ENCODE measurements at places on chromosomes 1 and 21. TPM values are rescaled to one million over a fixed set of nuclear protein-coding genes. Genes with fewer than 3 reads are reported as not detected.

DNA sequence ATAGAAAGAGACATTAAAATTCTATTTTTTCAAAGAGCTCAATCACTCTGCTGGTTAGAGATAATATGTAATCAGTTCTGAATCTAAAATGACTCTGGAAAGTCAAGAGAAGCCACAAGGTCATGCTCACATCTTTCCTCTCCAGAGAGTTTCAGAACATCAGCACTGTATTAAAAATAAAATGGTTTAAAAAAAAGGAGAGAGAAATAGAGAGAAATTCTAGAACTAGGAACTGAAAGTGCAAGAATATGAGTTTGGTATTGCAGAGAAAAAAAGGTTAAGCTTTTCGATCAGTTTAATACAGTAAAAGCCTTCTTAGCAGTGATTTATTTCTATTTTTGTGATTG, 44.0 kb upstream of the DIPK1A start:
- no peak for DNase-seq

DNA sequence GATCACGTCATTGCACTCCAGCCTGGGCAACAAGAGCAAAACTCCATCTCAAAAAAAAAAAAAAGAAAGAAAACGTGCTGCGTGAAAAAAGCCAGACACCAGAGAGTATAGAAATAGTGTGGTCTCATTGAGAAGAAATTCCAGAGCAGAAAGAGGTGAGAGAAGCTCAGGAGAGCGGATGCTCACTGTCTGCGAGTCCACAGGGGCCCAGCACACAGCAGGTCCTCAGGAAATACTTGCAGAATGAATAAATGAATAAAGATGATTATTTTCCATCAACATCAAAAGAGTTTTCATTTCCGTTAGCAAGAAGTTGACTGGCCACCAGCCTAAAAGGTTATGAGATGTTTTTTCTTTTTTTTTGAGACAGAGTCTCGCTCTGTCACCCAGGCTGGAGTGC, 14.4 kb downstream of the CASP9 start:
- DNase-seq: no peak

Gene DCST2
- 0.30 TPM for total RNA-seq

DNA sequence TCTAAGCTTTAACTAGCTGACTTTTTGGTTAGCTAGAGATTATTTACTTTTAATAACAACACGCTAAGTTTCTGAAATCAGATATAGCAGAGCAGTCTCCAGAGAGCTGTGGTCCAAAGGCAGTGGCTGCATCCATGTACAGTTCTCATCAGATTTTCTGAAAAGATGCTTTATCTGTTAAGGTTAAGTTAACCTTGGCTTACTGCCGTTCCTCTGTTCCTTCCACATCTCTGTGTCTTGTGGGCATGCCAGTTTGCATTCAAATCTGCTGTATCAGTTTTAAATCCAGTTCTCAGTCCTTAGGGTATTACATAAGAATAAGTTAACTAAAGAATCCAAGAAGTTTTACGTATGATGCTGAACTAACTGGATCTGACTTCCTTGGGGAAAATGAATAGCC, 46.8 kb downstream of the SPATA46 start:
- no peak for DNase-seq

- DNase-seq: no peak
These were observed 12.8 kb upstream of the RIPK4 start for GRCh38 chr21:41779659-41780058.

Gene OSCP1
- total RNA-seq: 2.3 TPM

- DNase-seq: no peak
These were observed 11.8 kb downstream of the NFYC start for GRCh38 chr1:40703316-40703715.

Gene XPR1
- 18.2 TPM for total RNA-seq

Gene CRB1
- 0.83 TPM for total RNA-seq

DNA sequence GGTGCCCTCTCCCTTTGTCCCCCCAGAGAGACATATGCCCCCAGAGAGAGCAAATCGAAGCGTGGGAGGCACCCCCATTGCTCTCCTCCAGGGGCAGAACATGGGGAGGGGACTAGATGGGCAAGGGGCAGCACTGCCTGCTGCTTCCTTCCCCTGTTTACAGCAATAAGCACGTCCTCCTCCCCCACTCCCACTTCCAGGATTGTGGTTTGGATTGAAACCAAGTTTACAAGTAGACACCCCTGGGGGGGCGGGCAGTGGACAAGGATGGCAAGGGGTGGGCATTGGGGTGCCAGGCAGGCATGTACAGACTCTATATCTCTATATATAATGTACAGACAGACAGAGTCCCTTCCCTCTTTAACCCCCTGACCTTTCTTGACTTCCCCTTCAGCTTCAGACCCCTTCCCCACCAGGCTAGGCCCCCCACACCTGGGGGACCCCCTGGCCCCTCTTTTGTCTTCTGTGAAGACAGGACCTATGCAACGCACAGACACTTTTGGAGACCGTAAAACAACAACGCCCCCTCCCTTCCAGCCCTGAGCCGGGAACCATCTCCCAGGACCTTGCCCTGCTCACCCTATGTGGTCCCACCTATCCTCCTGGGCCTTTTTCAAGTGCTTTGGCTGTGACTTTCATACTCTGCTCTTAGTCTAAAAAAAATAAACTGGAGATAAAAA, 8.4 kb downstream of the EFNA3 start:
- peak; percentile 4 for DNase-seq

DNA sequence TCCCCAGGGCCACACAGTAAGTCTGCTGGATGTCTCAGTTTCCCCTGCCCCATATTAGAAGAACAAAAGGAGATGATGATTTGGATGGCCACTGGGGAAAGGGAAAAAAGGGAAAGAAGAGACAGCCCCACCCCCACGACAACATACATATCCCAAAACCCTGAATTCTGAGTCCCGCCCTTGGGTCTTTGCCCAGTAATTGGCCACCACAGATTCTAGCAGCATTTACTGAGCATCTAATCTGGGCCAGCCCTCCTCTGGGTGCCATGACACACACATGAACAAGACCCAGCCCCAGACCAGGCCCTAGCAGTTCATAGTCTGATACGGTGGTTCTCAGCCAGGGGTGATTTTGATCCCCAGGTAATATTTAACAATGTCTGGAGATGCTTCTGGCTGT, 5.2 kb upstream of the TTC4 start:
- no peak for DNase-seq

DNA sequence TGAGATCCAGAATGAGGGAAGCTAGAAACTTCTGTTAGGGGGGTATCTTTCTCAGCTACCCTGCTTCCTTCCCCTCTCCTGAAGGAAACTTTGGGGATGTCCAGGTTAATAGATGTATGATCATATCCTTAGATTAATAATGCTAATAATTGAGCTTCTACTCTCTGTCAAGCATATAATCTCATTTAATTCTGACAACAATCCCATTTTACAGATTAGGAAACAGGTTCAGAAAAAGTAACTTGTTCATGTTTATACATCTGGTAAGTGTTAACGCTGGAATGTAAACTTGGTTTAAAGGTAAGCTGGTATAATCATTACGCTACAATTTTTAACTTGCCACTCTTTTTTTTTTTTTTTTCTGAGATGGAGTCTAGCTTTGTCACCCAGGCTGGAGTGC, 1.7 kb upstream of the TMEM269 start:
- no peak for DNase-seq

Measured in natural killer cell (primary cell).